ENCODE measurements at places on chromosomes 6 and 20. TPM values are rescaled to one million over a fixed set of nuclear protein-coding genes. Genes with fewer than 3 reads are reported as not detected.

Gene EFCAB8
- not detected for total RNA-seq

Gene RBPJL
- total RNA-seq, result not detected

Gene RAET1L
- 0.58 TPM for total RNA-seq

Gene DSP
- 56.3 TPM for total RNA-seq

Gene CGA
- total RNA-seq, result not detected

Gene PGK2
- not detected for total RNA-seq

Gene BFSP1
- 4.9 TPM for total RNA-seq

Gene TXLNB
- not detected for total RNA-seq

Gene SLC22A7
- not detected for total RNA-seq

Gene OLIG3
- not detected for total RNA-seq

Gene THBD
- total RNA-seq, result 25.5 TPM

Gene MCHR2
- not detected for total RNA-seq

Gene CST4
- not detected for total RNA-seq

Gene SPEF1
- total RNA-seq, result 2.3 TPM

Gene EPB41L2
- 35.5 TPM for total RNA-seq

Gene SNX3
- total RNA-seq, result 117 TPM

Gene PLA2G7
- total RNA-seq, result not detected

Gene IRF4
- total RNA-seq, result 0.32 TPM

Gene TUBB1
- not detected for total RNA-seq

Gene MPC1
- 3.9 TPM for total RNA-seq

Gene LY6G5C
- 1.9 TPM for total RNA-seq

Gene ANKRD66
- not detected for total RNA-seq

Gene SKIC2
- total RNA-seq, result 24.2 TPM

Gene HEY2
- total RNA-seq, result 0.07 TPM

Gene CABLES2
- total RNA-seq, result 5.9 TPM

Gene SS18L1
- total RNA-seq, result 8.1 TPM

Gene OOEP
- total RNA-seq, result not detected

Gene HLA-DOB
- total RNA-seq, result 0.14 TPM

Gene C4A
- 1.3 TPM for total RNA-seq

Gene CPXM1
- not detected for total RNA-seq

Gene IL17A
- not detected for total RNA-seq

Gene TPBG
- 54.1 TPM for total RNA-seq

Gene BTNL2
- not detected for total RNA-seq

Gene SPATA25
- total RNA-seq, result 0.70 TPM

Gene TMEM217
- total RNA-seq, result 0.83 TPM

Gene FILIP1
- total RNA-seq, result 0.28 TPM

Gene GSTA2
- 0.06 TPM for total RNA-seq

All from A549 treated with DMSO at 1 μM for 4 hours (cell line).